ENCODE measurements at places on chromosomes 2 and 18. TPM values are rescaled to one million over a fixed set of nuclear protein-coding genes. Genes with fewer than 3 reads are reported as not detected.

TYMS gene
- 71.5 TPM for polyA plus RNA-seq

CXCR1 gene
- polyA plus RNA-seq = not detected

NDC80 gene
- polyA plus RNA-seq = 16.0 TPM

TFCP2L1 gene
- not detected for polyA plus RNA-seq

PROC gene
- not detected for polyA plus RNA-seq

IKZF2 gene
- 3.4 TPM for polyA plus RNA-seq

TNS1 gene
- 78.6 TPM for polyA plus RNA-seq

TUBA4B gene
- polyA plus RNA-seq = not detected

SERPINB12 gene
- polyA plus RNA-seq = not detected

ZNF804A gene
- 0.70 TPM for polyA plus RNA-seq

TRAPPC8 gene
- 10.6 TPM for polyA plus RNA-seq

REG3A gene
- polyA plus RNA-seq = not detected

FAM161A gene
- 1.4 TPM for polyA plus RNA-seq

SLC19A3 gene
- 0.71 TPM for polyA plus RNA-seq

GREB1 gene
- polyA plus RNA-seq = 0.05 TPM

LCT gene
- not detected for polyA plus RNA-seq

RNF125 gene
- 0.18 TPM for polyA plus RNA-seq

ACMSD gene
- polyA plus RNA-seq = not detected

SNTG2 gene
- not detected for polyA plus RNA-seq

SLC11A1 gene
- polyA plus RNA-seq = 0.16 TPM

TUBA3E gene
- not detected for polyA plus RNA-seq

LINC00305 gene
- polyA plus RNA-seq = not detected
